Smooth muscle cell of the brain vasculature (primary cell): ENCODE measurements at places on chromosomes 16 and 17.

DNA sequence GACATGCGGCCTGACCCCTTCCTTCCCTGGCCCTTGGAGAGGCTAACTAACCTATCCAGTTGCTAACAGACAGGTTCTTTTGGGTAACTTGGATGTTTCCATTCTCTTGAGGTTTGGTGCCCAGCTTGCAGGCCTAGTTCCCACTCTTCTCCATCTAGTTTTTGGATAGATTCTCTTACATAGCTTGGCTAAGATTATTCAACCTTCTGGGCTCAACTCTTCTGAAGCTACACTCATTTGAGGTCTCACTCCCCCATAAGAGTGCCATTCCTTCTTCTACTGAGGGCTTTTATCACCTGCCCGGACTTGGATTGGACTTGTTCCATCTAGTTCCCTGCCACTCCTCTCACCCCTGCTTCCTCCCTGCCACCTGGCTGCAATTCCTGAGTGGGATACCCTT is 44.1 kb upstream of the MARCHF10 start:
- DNase-seq, result no peak

- DNase-seq, result no peak
Measured at GRCh38 chr16:5906351-5906750, 808.8 kb upstream of the EEF2KMT start.

- DNase-seq, result no peak
Measured at GRCh38 chr17:73196500-73196899, 3.6 kb downstream of the COG1 start.

DNA sequence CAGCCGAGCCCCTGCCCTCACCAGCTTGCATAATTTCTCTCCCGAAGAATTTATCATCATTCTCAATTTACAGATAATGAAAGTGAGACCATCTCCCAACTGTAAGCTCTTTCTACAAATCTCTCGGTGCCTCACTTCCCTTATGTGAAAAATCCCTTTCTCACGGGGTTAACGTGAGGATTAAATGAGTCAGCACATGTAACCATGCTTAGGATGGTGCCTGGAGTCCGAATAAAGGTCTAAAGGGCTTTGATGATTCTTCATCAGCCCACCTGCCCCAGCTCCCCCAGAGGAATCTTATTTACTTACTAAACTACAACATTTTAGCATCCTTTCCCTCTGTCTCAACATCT is 24.8 kb upstream of the PIK3R6 start:
- DNase-seq, result no peak

DNA sequence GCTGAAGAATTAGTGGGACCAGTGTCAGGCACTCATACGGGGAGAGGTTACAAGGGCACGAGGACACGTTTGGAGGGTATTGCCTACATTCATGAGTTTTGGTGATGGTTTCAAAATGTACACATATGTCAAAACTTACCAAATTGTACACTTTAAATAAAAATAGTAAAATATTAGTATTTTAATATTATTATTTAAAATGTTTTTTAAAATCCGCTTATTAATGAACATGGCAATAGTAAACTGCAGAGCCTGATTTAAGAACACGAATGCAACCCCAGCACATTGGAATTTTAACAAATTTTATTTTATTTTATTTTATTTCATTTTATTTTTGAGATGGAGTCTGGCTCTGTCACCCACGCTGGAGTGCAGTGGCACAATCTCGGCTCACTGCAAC is 10.9 kb upstream of the ERCC4 start:
- DNase-seq, result no peak

GRCh38 chr16:87298857-87299465 is 18.2 kb downstream of the C16orf95 start:
- DNase-seq, result no peak

DNA sequence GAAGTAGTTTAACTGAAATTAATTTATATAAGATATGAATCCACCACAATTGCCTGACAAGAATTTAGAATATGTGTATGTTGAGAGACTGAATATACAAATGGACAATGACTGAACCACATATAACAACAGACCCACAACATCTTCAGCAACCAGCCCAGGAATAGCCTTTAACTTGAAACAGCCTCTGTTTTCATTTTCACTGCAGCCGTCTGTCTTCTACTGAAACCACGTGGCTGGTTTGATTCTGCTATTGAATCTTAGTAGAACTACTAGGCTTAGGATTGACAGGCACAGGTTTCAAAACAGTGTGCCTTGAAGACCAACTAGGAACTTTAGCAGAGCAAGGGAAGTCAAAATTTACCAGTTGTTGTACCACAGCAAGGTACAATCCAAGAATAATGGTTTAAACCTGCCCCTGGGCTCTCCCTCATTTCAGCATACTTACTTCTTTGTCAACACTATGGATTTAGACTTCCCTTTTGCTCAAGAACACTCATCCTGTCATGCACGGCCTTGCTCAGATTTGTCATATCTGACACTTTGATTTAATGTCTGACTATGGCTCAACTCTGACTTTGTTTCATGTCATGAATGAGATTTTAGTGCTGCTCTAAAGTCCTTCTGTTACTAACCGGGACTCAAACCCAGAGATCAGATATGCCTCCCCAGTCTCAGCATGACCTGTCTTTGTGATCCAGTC is 355.0 kb downstream of the KIF2B start:
- DNase-seq, result no peak

- DNase-seq, result no peak
Measured at GRCh38 chr17:61322325-61323002, 77.2 kb upstream of the TBX2 start.

- DNase-seq, result no peak
Measured at GRCh38 chr17:41796121-41796895, 9.8 kb upstream of the JUP start.

DNA sequence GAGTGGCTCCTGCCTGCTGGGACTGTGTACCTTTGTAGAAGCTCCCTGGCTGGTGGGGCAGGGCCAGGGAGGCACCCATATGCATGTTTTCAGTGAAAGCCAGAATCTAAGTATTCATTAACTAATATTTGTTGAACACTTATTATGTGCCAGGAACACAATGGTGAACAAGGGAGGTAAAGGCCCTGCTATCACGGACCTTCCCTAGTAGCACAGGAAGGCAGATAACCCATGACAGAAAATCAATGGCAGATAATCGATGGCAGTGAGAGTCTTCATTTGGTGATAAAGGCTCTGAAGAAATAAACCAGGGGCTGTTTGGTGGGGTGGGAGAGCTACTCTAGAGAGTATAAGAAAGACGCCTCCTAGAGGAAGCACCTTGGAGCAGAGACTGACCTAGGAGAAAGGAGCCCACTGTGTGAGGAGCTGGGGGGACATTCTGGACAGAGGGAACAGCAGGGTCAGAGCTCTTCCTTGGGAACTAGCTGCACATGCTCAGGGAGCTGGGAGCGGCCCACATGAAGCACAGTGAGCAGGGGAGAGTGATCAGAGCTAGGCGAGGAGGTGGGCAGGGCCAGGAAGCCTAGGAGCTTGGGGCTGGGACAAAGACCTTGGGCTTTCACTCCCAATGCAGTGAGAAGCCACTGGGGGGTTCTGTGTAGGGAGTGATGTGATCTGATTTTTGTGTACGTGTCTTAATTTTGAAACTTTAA is 78.5 kb downstream of the SPECC1 start:
- no peak for DNase-seq

GRCh38 chr17:19343671-19344151 is 18.8 kb downstream of the B9D1 start:
- no peak for DNase-seq

DNA sequence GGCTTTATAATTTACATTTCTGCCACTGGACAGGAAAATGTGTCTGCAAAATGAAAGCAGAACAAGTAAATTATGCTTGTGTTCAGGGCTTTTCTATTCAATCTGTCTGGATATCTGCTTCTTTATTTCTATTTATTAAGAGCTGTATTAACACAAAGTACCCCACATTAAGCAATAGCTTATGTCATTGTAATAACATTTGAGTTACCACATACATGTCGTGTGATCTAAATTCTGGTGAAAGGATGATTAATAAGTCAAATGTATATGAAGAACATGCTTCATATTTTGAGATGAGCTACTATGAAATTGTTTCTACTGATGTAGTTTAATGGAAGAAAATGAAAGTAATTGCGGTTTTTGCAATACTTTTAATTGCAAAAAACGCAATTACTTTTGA is 238.2 kb downstream of the KCNJ2 start:
- DNase-seq, result no peak

DNA sequence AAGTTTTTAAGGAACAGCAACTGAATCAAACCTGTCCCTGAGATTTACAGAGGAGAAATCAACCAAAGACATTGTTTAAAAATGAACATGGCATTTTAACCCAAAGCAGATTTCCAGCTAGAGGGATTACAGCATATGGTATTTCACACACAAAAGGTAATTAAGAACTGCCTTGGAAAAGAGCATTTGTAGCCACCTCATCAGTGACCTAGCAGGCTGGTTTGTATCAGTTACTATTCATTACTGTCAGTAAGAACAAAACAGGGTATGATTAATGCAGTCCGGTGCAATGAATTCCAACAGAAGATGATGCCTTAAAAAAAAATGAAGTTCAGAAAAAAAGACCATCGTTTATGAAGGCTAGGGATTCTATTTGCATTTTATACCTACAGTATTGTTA is 219.9 kb downstream of the CHD9NB start:
- no peak for DNase-seq

GRCh38 chr17:2689411-2690164 is 22.0 kb downstream of the CLUH start:
- no peak for DNase-seq

DNA sequence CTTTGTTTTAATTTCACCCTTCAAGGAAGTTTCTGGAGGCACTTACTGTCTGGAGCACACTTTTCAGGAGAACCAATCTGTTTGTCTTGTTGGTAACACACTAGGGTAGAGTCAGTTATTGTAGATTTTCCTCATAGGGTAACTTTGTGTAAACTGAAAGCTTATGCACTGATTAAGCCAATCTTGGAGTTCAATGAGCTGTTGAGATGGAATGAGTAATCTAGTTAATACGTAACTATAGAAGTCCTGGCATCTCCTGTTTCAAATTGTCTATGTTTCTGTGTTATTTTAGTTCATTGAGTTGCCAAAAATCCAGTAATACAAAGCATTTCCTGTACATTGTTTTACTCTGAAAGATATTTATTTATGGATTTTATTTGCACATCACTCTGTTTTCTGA is 111.6 kb upstream of the HAS3 start:
- peak; percentile 35 for DNase-seq

GRCh38 chr17:20703781-20704180 is 124.3 kb downstream of the CDRT15L2 start:
- no peak for DNase-seq

DNA sequence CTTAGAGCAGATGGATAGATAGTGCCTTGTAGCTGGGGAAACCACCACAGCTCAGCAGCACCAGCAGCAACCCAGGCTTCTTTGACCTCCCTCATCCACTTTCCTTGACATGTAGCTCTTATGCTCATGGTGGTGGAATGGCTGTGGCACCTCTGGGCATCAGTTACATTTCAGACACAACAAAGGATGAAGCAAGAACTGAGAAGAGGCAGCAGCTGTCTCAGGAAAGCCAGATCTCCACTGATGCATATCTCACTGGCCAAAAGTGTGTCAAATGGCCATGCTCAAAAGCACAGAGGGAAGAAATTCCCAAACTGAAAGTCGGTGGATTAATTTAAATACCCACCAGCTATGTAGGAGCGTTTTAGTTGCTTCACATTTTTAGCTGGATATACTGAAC is 671.4 kb upstream of the SALL1 start:
- DNase-seq, result no peak

- DNase-seq, result no peak
Measured at GRCh38 chr17:31250229-31250628, 46.8 kb downstream of the OMG start.

DNA sequence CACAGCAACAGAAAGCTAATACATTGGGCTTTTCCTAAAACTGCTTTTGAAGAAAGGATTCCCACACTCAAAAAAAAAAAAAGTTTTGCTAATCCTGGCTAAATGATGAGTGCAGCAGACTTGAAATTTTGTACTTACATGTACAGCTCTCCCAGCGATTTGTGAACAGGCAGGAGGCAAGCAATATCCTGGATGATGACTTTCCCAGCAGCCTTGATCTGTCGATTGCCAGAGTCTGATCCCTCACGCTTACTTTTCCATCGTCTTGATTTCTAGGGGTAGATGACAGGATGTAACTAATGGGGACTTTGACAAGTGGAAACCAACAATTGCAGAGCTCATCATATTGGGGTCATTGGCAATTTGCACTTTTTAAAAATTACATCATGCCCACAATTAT is 91.4 kb downstream of the WDR59 start:
- no peak for DNase-seq

DNA sequence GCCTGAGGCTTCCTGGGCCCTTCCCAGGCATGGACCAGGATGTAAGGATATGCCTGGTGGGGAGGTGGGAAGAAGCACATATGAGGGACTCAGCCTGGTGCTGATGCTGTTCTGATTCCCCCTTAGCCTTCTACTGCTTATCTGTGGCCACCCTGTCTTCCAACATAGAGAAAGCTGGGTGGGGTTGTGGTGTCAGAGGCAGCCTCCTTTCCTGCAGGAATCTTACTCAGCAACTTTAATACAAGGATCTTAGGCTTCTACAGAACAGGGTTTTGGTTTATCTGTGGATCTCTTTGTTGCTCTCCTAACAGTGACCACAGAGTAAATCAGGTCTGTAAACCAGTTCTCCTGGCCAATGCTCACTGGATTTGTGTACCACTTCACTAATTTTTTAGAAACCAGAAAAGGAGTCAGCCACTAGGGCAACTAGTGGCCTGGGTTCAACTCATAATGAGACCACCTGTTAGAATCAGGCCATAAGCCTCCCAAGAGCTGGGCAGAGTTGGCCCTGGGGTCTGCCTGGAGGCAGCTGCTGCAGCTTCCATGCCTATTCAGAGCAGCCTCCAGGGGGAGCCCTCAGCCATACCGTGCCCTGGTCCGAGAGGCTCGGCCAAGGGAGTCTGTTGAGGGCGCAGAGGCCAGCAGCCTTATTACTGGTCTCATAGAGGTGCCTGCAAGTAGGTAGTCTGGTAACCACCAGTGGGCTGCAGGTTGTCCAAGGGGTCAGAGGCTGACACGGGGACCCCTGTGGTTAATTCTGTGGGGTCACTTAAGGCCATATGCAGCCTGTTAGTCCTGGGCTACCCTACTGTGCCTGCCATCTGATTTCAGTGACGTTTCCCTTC is 7.1 kb downstream of the HAS3 start:
- no peak for DNase-seq

- no peak for DNase-seq
Measured at GRCh38 chr16:30699615-30700099, 686 bp downstream of the SRCAP start.

- DNase-seq, result no peak
Measured at GRCh38 chr17:10118788-10119130, 79.6 kb downstream of the GAS7 start.

DNA sequence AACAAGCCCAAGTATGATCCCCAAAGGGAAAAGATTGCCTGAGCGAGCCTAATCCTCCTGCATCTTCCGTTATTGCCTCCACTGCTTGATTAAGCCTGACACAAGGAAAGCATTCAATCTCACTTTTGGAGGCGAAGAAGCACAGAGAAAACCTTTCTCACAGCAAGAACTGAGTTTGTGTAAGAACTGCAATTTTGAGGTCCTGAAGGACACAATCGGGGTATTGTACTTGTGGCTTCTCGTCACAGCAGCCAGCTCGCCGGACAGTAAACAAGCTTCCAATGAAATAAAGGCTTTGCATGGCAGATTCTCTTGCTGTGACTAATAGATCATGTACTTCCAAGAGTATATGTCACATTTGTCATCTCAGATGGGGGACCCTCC is 18.7 kb upstream of the FOXF1 start:
- no peak for DNase-seq
